Upper lobe of left lung (tissue), 6 donors: ENCODE measurements at places on chromosomes 12 and 14.

DNA sequence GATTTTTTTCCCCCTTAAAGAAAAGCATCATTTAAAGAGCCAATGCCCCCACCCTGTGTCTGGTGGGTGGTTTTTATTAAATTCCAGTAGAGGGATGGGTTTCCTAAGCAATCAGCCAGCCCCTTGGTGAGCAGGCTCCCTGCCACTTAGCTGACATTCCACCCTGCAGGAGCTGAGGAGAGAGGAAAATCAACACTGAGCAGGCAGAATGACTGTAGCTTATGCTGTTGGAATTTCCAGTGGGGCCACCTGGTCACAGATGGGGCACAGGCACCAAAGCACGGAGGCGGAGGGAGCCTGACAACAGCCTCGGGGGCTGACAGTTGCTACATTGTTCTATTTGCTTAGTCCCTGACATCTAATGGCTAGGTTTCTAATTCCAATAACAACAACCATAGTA, 127.7 kb downstream of the TMEM30B start:
- no peak for DNase-seq

- DNase-seq: no peak
These were observed 197.1 kb downstream of the BTG1 start for GRCh38 chr12:91948504-91948903.

- DNase-seq: no peak
These were observed 5.2 kb downstream of the MUCL1 start for GRCh38 chr12:54859502-54859901.

- no peak for DNase-seq
These were observed 276.5 kb downstream of the ZFP36L1 start for GRCh38 chr14:68516342-68516741.

- DNase-seq: no peak
These were observed 163.0 kb upstream of the EEA1 start for GRCh38 chr12:93091886-93092648.

DNA sequence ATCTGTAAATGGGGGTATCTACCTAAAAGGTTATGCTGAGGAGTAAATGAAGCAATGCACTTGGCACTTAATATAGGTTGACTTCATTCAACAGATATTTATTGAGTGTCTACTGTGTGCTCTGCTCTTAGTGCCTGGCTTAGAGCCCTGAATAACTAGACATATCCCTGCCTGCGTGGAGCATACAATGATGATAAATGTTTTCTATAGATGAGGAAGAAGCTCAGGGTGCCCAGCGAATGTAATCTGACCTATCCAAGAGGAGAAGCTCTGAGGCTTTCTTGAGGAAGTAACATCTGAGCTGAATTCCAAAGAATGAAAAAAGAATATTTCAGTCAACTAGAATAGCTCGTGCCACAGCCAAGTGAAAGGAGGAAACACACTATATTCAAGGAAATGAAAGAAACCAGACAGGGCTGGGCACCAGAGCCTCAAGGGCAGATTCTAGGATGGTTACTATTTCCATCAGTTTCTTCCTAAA, 17.9 kb upstream of the HIGD1C start:
- no peak for DNase-seq
